NCI-H1105 treated with DMSO at 0.1 percent for 48 hours (cell line): ENCODE measurements at places on chromosomes 4 and X.

DNA sequence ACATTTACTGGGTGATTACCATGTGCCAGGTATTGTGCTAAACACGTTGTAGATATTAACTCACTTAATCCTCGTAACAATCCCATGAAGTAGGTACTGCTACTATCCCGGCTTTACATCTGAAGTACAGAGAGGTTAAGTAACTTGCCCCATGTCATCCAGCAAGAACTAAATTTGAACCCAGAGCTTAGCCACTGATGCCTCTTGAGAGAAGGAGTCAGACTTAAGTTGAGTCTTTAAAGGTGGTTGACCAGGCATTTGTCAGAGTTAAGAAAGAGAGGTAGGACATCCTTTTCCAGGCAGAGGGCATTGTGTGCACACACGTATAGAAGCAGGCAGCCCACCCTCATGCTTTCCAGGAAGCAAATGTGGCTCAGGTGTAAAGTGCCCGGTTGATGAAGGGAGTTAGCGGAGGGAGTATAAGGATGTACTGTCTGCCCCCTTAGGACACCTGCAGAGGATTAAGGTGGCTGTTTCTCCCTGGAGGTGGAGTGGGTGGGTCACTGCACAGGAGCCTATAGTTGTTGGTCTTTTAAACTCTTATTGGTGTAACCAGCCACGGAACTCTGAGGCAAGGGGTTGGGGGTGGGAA is 335 bp upstream of the CD38 start:
- DNase-seq = no peak

DNA sequence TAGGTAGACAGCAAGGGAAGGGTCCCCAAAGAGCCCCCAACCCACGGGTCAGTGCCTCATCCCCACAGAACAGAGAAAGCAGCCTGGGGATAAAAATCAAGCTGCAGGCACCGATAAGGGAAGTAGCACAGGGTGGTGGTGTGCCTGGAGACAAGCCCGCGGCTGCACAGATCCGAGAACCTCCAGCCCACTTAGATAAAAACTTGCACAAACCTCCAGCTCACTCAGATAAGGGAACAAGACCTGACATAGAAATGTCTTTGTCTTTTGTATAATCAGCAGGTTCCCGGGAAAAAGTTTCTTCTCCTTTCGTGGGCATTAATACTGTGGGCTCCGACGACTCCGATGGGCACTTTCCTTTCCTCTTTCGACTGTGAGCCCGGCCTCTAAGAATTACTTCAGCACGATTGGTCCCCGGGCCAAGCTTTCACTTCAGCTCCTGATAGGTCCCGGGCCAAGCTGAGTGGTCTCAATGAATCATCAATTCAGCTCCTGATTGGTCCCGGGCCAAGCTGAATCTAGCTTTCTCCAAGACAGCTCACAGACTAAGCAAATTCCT is 32.4 kb downstream of the PRDX4 start:
- DNase-seq = no peak

GRCh38 chr4:5826437-5827107 is 66.3 kb downstream of the CRMP1 start:
- no peak for DNase-seq

GRCh38 chrX:26822448-26822847 is 606.5 kb downstream of the MAGEB5 start:
- DNase-seq = no peak

- no peak for DNase-seq
Measured at GRCh38 chrX:18561020-18561419, 110.9 kb downstream of the RS1 start.

GRCh38 chr4:153265306-153266047 is 61.2 kb downstream of the TRIM2 start:
- DNase-seq = no peak
